ENCODE measurements at places on chromosomes 6 and 20.

DNA sequence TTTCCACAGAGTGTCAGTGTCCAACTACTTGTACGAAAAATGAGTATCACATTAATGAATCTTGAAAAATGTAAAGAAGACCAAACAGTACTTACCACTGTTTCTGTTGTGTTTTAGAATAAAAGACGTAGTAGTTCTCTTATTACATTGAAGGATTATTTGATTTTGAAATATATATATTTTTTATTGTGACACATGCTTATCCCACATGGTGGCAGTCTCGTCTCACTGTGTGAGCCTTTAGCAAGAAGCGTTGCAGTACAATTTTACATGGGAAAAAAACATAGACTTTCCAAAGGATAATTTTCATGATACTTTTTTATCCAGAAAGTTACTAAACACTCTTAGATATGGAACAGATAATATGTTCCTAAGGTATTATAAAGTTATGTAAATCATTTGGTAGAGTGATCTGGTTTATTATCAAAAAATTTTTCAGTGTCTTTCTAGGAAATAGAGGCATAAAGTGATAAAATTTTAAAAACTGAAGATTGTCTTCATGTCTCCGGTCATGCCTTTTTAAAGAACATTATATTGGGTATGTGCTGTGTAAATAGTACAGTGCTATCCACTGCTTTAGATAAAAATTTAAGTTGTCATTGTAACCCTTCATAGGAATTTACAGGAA lies 117.5 kb upstream of the SAMD5 start:
- no peak for DNase-seq

GRCh38 chr6:57174511-57174907 lies 2.4 kb downstream of the BAG2 start:
- no peak for DNase-seq

GRCh38 chr20:58611236-58612030 lies 39.6 kb upstream of the STX16 start:
- no peak for DNase-seq

DNA sequence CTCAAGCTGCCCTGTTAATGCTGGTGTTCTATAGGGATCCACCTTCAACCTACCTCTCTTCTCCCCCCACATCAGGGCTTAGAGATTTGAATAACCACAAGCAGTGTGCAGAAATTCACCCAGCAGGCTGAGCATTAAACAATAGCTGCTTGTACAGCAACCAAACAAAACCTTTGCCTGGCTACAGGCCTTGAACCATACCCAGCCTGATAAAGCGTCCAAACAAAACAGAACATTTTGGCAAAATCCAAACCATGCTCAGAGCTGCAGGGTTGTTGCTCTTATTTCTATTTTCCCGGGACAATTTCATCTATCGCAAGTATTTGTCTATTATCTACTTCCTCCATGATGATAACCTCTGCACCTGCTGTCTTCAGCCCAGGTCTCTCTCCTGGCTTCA lies 142.3 kb downstream of the UNC5CL start:
- DNase-seq: no peak

DNA sequence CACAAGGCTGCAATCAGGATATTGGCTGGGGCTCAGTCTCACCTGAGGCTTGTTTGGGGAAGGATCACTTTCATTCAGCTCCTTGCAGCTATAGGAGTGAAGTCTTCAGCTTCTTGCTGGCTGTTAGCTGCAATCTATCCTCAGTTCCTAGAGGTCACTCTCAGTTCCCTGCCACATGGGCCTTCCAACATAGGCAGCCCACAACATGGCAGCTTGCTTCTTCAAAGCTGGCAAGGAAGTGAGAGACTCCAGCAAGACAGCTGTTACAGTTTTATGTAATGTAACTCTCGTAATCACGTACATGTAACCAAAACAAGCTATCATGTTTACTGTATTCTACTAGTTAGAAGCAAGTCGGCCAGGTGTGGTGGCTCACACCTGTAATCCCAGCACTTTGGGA lies 226.9 kb downstream of the CDC5L start:
- DNase-seq: no peak

DNA sequence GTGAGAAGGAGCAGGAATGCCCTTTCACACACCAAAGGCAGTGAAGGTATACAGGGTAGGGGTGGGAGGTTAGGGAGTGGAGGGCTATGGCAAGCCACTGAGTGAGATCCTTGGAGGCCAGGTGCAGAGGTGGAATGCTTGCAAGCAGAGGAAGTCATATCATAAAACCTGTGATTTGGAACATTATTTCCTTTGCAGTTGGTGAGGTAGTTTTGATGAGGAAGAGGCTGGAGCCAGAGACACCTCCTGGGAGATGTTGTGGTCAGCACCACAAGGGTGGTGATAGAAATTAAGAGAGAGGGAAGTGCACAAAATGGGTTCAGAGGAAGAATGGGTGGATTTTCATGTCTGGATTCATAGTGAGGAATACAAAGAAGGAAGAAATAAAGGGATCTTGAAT lies 73.0 kb downstream of the PLCB4 start:
- no peak for DNase-seq

- DNase-seq: no peak
Observed at GRCh38 chr6:153013438-153013837, 10.9 kb upstream of the MTRF1L start.

GRCh38 chr6:25448965-25449538 lies 169.9 kb downstream of the CARMIL1 start:
- no peak for DNase-seq

GRCh38 chr6:83252719-83253118 lies 59.6 kb downstream of the RWDD2A start:
- no peak for DNase-seq

DNA sequence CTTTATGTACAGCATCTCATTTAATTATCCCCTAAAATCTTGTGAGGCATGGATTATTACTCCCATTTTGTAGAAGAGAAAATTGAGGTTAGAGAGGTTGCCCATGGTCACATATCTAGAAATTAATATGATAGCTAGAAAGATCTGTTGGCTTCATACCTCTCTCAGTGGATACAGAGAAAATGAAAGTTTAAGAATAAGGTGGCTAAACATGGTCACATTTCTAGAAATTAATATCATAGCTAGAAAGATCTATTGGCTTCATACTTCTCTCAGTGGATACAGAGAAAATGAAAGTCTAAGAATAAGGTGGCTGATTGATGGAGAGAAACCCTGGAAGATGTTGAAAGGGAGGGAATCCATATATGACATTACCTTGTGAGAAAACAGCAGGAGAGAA lies 260.7 kb upstream of the MAN1A1 start:
- DNase-seq: no peak

- no peak for DNase-seq
Observed at GRCh38 chr20:62355878-62356588, 11.1 kb downstream of the LAMA5 start.

GRCh38 chr6:150633486-150633834 lies 33.8 kb downstream of the PLEKHG1 start:
- no peak for DNase-seq

DNA sequence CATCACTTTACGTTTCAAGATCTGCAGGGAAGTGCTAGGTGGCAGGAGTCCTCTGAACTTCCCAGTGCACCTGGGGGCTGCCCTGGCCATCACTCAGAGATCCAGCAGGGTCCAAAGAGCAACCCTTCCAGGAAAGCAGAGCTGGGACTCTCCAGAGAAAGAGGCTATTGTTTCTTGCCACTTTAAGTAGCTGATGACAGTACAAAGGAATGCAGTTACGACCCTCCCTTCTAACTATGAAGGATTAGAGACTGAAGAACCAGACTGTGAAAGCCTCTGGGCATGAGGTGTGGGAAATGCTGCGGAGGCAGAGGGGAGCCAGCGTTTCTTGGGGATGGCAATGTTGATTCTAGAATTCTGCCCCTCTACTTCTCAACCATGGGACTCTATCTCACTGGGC lies 189.1 kb upstream of the SUPT3H start:
- DNase-seq: no peak

DNA sequence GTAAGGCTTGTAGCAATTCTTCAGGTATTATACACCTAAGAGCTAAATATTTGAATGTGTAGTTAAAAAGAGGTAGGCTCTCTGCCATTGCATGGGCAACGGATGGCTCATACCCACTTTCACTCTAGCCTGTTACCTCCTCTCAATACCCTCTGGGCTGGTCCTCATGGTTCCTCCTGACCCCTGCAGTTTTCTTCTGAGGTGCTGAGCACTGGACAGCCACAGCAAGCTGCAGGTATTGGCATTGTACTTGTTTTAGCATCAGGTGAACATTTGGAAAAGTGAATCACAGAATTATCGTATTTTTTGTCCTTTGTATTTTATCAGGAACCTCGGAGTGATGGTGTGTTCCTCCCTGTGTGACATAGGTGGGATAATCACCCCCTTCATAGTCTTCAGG lies 32.9 kb downstream of the SLC22A1 start:
- no peak for DNase-seq

DNA sequence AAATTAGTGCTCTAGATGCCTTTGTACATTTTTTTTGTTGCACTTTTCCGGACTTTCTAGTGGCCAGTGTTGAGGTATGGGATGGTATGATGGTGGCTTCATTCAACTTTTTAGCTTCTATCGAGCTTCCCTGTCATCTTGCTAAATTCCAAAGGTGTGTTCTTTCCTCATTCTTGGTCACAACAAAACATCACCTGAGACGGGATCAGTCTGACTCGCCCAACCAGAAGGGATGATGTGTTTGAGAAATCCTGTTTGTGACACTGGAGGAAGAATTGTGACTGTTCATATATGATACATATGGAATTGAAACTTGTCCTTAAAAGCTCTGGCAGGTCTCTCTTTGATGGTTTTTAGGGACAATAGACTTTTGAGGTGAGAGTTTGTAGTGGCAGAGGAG lies 33.8 kb downstream of the KCNS1 start:
- no peak for DNase-seq

GRCh38 chr20:57475388-57476083 lies 49.4 kb downstream of the CTCFL start:
- DNase-seq: no peak

DNA sequence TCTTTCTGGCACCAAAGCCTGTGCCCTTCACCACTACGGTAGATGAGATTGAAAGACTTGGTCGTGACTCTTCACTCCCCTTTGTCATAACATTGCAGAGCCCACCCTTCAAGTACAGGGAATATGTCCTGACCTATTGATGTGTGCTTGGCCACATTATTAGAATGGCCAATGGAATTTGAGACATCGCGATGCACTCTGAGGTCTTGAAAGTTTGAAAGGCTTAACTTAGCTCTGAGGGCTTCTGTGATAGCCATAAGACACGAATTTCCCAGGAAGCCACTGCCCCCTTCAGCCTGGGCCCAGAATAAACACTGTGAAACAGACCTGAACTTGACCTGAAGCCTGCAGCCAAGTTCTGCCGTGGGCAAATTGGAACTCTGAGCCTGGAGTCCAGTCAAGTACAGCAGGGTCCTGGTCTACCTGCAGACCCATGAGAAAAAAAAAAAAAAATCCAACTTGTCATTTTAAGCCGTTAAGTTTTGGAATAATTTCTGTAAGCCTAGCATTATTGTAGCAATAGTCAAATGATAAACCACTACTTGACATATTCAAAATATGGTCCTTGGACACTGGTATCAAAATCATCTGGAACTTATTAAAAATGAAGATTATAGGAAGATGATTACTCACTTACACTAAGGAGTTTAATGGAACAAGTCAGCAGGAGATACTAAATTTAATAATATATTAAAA lies 36.9 kb upstream of the TRAF3IP2 start:
- DNase-seq: no peak

DNA sequence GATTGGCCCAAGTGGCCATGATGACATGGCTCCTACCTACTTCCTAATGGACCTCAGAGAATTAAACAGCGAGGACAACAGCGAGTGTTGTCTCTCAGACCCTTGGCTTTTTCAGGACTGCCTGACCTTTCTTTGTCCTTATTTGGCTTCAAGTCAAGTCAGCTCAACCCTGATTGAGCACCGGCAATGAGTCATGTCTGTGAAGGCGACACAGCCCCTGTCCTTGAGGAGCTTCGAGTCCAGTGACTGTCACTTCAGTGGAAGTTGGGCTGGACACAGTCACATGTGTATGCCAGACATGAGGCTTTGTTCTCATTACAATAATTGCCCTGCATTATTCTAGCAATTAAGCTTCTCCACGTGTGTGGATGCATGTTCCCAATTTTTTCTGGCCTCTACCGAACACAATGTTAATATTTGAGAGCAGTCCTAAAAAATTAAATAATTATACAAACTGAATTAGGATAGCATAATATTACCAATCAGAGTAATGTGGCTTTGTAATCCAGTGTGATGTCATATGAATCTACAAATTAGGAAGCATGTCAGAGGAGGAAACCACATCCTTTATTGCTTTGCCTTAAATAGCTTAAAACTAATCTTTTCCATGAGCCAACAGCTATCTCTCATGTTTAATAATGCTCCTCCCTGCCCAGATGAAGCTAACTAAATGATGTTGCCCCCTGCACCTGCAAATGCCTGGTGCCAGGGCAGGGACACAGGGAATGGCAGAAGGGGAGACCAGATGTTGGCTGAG lies 178.6 kb downstream of the CDH26 start:
- DNase-seq: no peak

DNA sequence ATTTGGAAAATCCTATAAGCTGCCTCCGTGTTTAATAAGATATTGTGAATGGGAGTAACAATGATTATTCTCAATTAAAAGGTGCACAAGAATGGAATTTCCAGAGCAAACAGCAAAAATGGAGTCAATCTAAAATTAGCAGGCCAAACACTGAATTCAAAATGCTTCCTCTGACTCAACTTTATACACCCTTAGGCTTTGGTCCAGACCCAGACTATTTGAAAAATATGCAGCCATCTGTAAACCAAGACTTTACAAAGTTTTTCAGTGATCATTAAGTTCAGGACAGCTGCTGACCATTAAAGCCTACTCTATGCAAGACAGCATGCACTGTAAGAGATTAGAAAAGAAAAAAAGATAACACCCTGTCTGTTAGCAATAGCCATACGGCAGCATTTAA lies 39.4 kb upstream of the CCN6 start:
- no peak for DNase-seq

DNA sequence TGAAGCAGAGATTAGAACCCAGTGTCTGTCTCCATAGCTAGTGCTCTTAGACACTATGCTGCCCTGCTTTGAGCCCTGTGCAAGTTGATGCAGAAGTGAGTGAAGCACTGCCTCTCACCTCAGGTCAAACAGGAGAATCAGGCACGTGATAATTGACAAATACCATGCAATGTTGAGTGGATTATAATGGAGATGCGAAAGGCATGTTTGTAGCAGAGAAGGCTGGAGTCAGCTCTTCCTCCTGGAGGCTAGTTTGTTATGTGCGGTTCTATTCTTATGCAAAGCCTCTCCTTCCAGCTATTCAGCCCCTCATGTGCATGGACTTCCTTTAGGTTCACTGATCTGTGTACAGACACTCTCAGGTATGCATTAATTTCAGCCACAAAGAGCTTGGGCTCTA lies 108.5 kb downstream of the MANEA start:
- no peak for DNase-seq

GRCh38 chr6:169326067-169326799 lies 72.6 kb upstream of the THBS2 start:
- no peak for DNase-seq

DNA sequence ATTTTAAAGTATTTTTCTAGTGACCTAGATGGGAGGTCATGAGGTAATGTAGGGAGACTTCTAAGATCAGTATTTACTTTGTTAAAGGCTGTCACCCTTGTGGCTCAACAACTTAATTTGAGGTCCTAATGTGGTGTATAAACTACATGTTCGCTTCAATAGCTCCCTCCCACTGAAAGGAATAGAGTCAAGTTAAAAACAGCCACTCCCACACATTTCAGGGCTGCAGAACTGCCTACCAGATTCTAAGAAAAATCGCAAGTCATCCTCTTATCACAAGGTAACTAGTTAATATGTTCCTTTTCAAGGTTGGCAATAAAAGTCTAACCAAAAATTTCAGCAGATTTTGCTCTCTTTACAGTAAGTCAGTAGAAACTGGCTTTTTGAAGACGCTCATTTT lies 15.1 kb downstream of the GSTA1 start:
- DNase-seq: no peak
